Upper lobe of left lung (tissue), 6 donors: ENCODE measurements at places on chromosomes 3 and 15. TPM values are rescaled to one million over a fixed set of nuclear protein-coding genes. Genes with fewer than 3 reads are reported as not detected.

GRCh38 chr3:264394-265156 is 68.0 kb downstream of the CHL1 start:
- no peaks in the 10 kb centered on the region for H3K4me1 ChIP-seq
- no peak overlapping the region for H3K27ac ChIP-seq
- no peaks in the 10 kb centered on the region for H3K36me3 ChIP-seq
- no peaks in the 10 kb centered on the region for H3K27me3 ChIP-seq
- no peak for DNase-seq

- H3K27me3 ChIP-seq, result no peaks in the 10 kb centered on the region
- H3K27ac ChIP-seq, result no peak overlapping the region
- no peak overlapping the region for H3K4me3 ChIP-seq
- peak; percentile 18 for DNase-seq
Measured at GRCh38 chr3:152445212-152445611, 176.5 kb downstream of the MBNL1 start.

AQP9 gene
- 30.0 TPM for total RNA-seq

RETNLB gene
- not detected for total RNA-seq

FAM43A gene
- total RNA-seq, result 7.6 TPM
